ENCODE measurements at places on chromosomes 6 and 20.

DNA sequence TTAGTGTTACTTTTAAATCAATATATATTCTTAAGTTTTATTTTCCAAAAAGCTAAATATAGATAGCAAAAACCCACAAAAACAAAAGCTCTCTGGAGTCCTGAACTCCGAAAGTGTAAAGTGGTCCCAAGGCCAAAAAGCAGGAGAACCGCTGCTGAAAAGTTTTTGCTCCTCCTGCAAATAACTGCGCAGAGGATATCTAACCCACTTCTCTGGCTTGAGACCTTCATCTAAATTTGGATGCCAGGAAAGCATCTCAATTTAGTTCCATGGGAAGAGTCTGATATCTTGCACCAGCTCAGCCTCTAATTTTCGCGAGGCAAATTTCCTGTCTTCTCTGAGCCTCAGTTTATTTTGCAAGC is 523 bp downstream of the MRPS10 start:
- DNase-seq = no peak

- no peak for DNase-seq
Measured at GRCh38 chr6:43243664-43244321, 512 bp downstream of the TTBK1 start.

- DNase-seq = no peak
Measured at GRCh38 chr20:13092111-13092510, 83.3 kb downstream of the SPTLC3 start.

GRCh38 chr20:2382833-2383232 is 2.1 kb downstream of the TGM6 start:
- no peak for DNase-seq

GRCh38 chr6:24458134-24458533 is 31.2 kb downstream of the GPLD1 start:
- DNase-seq = no peak

GRCh38 chr6:14889188-14889587 is 356.7 kb upstream of the JARID2 start:
- DNase-seq = peak; percentile 68

DNA sequence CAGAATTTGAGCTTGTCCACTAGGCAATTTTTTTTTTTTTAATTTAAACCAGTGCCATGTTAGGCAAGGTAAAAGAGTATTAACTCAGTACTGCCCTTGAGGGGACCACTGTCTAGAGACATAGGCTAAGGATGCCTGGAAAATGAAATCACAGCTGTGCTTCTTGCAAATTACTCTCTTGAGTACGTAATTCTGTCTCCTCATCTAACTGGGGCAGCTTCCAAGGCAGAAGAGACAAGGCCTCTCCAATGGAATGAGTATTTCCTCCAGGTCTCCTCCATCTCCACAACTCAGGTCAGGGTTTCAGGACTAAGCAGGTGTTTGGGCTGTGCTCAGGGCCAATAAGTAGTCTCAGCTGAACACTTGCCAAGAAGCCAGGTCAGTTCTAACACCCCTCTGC is 33.8 kb upstream of the MRPS10 start:
- DNase-seq = peak; percentile 58

- no peak for DNase-seq
Measured at GRCh38 chr20:59124296-59125029, 39.2 kb upstream of the ZNF831 start.

- DNase-seq = no peak
Measured at GRCh38 chr6:36669002-36669401, 9.5 kb upstream of the CDKN1A start.

- no peak for DNase-seq
Measured at GRCh38 chr20:23349338-23350195, 1.0 kb upstream of the NXT1 start.

DNA sequence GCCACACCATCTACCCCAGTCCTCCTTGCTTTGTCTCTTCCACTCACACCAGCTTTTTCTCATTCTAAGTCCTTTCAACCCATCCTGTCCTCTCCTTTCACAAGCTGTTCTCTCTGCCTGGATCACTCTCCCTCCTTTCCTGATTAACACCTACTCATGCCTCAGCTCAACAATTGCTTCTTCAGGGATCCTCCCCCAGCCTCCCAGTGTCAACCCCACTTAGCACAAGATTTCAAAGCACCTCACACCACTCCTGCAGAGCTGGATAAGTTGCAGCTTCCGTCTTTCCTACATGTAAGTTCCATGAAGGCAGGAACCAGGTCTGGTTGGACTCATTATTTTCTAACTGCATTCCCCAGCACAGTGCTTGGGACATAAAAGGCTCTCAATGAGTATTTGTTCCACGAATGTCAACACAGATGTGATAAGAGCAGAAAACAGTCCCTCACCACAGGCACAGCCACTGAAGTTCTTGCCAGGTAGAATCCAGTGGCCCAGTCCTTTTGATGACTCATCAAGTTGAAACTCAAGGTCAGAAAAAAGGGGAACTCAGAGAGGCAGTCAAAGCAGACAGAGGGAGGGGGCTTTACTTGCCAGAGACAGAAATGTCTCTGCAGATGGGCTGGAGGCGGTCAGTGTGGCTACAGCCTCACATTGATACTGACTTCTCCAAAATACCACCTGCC is 193.4 kb upstream of the PRDM1 start:
- DNase-seq = no peak

DNA sequence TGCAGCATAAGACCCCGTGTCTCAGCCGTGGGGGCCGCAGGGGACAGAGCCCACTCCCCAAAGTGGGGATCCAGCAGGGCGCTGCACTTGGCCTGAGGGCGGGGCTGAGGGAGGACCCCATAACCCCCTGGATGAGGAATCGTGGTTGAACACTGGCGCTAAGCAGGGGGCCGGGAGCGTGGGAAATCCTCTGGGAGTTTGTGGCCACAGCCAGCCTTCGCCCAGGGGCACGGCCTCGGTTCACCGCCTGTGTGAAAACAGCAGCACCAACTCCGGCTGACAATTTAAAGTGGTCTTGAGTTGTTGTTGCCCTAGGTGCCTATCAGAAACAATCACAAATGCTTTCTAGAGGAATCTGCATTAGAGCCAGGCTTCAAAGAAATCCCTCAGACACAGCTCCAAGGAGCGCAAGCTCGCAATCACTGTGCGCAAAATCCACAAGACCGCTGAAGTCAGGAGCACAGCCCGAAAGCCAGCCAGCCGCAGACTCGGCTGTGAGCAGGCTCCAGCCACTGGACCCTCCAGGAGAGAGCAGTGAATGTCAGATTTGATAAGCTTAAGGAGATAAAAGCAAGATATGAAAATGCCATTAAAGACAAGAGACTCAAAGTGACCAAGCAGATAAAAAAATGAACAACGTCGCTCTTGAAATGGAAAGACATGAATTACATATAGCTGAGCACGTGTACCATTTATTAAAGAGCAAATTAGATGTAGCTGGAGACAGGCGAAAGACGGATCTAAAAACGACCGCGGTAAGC is 10.9 kb upstream of the RPS6KA2 start:
- DNase-seq = no peak

GRCh38 chr6:169168302-169168630 is 85.4 kb downstream of the THBS2 start:
- DNase-seq = no peak

- no peak for DNase-seq
Measured at GRCh38 chr6:84738996-84739865, 25.2 kb downstream of the TBX18 start.

- DNase-seq = no peak
Measured at GRCh38 chr6:43101497-43101896, 25.4 kb downstream of the PTK7 start.

GRCh38 chr6:12363651-12364381 is 73.7 kb downstream of the EDN1 start:
- no peak for DNase-seq

DNA sequence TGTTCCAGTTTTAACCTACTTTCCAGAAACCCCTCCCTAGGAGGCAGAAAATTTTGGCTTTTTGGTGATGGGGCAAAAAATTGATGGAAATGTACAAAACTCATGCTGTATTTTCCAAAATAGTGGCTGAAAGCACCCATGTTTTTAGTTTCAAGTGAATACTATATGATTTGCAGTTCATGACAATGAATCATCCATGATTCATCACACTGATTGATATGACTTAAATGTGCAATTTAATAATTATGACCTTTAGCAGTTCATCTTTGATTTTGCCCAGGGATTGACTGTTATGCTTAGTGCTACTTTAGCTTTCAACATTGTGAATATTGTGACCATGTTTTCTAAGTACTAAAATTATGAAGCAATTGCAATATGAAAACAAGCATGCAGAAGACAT is 478.7 kb downstream of the HTR1B start:
- peak; percentile 7 for DNase-seq

DNA sequence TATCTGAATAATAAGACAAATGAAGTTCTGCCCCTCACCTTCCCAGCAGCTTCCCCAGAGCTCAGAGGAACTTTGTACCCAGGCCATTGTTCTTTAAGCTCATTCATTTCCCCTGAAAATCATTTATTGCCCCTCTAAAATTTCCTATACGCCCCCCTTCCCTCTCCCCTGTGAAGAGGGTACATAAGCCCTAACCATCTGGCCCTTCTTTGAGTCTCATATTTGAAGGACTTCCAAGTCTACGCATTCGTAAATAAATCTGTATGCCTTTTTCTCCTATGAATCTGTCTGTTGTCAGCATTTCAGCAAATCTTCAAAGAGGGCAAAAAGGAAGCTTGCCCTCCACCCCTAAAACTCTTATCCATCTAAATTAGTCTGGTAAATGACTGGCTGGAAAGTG is 73.1 kb upstream of the DST start:
- DNase-seq = no peak

GRCh38 chr6:159434410-159434809 is 258.6 kb downstream of the SOD2 start:
- DNase-seq = no peak
